PC-9 (cell line): ENCODE measurements at places on chromosomes 1 and 21.

DNA sequence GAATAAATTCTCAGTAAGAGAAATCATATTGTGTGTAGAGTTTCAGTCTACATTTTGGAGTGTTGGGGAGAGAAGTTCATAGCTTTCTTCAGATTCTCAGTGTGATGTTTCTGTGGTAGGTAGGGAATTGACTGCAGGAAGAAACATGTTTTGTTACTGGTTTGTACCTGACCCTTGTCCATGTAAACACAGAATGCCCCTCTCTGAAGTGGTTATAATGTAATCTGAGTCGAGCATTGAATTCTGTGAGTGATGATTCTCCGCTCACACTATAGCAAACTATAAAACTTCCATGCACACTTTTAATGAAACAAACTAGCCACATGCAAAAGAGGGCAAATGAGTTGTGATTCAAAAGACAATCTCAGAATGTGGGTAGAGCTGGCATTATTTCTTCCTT is 433.2 kb downstream of the USP25 start:
- DNase-seq: no peak

- no peak for DNase-seq
These were observed at the start of gene KCNJ6 for GRCh38 chr21:37916310-37917051. KCNJ6 (minus strand) TSS chr21:37916457; CDS start chr21:37840682, 75,775 bp downstream.

DNA sequence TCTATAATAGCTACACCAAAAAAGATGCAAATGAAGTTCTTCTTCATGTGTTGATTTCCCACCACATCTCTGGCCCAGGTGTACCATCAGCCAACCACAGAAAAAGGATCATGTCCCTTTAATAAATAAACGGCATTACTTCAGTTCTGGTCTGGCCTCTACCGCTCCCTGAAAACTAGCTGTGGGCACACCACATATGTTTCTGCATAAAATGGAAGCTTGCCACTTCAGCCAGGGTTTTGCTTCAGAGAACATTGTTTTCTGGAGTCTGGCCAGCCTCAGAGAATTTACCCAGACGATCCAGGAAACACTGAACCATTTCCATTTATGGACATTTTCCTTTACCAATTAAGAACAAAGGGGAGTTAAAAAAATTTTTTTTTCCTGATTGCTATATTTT is 5.8 kb upstream of the LAMC2 start:
- no peak for DNase-seq

- DNase-seq: no peak
These were observed 3.2 kb upstream of the SAMD11 start for GRCh38 chr1:920521-920920.

GRCh38 chr21:41229509-41230248 is 61.7 kb downstream of the BACE2 start:
- no peak for DNase-seq

GRCh38 chr1:231016966-231017365 is 23.1 kb downstream of the FAM89A start:
- no peak for DNase-seq

- DNase-seq: no peak
These were observed 5.8 kb upstream of the CRABP2 start for GRCh38 chr1:156711011-156711817.

DNA sequence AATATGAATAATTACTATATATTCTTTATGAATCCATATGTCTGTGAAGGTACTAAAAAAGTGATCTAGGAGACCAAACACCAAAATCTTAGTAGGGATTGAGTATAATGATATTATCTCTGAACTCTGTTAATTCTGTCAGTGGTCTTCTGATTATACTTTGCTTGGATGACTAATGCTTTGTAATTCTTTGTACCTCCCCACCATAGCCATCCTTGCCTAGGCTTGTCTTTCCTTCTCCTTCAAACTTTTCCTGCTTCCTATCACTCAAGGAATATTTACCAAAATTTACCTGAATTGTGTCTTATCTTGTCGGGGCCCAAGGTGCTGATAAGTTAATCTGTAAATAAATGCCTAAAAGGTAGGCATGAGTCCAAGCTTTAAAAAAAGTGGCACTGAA is 845 bp upstream of the RGS5 start:
- no peak for DNase-seq

- no peak for DNase-seq
These were observed 14.2 kb downstream of the FCGR2B start for GRCh38 chr1:161676958-161677689.

DNA sequence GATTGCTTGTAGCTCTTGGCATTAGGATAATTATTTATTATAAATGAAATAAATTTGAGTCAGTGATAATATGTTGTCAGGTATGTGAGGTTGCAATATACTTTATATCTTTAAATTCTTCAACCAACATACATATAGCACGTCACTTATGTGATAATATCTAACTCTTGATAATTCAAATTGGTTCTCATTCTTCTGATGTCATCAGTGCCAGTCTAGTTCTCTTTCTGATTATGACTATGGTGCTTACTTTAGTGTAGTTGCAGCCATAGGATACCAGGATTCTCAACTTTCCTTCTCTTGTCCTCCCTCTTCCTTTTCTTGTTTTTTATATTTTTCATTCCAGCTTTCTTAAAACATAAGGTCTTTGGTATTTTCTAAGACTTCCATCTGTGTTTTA is 34.8 kb upstream of the ATP6V1G3 start:
- DNase-seq: no peak

DNA sequence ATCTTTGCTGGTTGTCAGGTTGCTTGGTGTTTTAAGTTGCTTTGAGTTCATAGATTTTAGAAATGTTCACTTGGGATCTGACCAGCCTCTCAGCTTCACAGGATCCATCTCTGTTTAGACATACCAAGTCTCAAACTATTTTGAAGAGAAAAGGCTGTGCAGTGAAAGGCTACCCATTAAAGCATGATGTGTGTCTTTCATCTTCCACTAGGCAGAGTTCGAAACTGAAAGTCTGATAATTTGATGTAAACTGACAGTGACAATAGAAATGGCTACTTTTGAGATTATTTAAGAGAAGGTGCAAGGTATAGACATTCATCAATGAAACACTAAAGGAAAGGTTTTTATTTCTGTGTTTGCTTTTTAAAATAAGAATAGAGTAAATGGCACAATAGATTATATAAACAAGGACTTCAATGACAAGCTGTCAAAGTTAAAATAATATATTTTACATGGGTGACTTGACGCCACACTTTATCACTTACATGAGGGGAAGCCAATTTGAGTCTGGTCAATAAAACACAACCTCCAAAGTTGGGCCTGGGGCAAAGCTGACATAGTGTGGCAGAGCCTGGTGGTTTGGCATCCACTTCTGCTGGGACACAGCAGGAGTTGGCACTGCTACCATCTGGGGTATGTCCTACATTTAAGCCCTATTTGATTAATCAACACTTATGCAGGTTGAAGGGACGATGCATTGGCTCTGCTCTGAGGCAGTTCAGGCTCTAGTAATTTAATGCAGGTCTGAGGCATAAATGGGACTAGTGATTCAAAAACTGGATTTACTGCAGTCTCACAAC is 197.7 kb downstream of the CRB1 start:
- no peak for DNase-seq

DNA sequence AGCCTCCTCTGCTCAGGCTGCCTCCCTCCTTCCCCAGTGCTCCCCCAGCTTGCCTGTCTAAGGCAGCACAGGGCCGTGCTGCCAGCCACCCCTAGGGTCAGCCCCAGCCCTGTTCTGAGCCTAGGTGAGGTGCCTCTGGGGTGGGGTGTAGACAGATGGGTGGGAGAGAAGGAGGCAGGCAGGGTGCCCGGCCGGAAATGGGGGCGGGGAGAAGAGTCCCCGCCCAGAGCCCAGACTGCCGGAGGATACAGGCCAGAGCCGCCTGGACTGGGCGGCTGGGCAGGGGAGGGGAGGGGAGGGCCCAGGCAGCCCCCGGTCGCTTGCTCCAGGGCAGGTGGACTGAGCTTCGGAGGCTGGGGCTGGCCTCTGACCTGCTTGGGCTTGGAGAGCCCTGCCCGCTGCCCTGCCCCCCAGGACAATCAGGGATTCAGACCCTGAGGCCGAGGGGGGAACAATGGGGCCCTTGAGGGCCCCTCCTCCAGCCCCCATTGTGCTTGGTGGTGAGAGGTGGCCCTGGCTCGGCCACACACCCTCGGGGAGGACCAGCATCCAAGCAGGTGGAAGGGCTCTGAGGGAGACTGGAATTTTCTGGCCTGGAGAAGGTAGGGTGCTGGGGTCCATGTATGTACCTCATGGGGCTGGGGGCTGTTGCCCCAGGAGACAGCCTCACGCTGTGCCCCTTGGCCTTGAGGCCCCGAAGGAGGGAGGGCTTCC is at the start of gene GJC2:
Gene GJC2 (plus strand): TSS at position 525 of the 714 bp plus-strand sequence. CDS start 7,829 bp downstream, outside the sequence.
- DNase-seq: peak; percentile 77

DNA sequence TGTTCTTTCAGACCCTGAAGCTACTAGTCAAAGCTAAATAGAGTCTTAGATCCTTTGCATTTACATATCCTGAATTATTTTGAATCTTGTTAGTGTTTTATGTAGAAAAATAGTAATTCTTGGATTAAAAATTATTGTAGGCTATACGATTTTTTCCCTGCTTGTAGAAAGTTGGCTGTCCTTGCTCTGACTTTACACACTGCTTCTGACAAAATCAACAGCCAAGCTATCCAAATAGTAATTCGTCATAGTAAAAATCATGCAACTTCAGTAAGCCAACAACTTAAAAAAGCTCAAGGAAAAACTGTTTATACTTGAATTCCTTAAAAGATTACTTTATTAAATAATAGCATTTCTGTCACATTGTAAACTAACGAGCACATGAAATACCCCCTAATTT is 7.5 kb upstream of the KRTAP23-1 start:
- no peak for DNase-seq

DNA sequence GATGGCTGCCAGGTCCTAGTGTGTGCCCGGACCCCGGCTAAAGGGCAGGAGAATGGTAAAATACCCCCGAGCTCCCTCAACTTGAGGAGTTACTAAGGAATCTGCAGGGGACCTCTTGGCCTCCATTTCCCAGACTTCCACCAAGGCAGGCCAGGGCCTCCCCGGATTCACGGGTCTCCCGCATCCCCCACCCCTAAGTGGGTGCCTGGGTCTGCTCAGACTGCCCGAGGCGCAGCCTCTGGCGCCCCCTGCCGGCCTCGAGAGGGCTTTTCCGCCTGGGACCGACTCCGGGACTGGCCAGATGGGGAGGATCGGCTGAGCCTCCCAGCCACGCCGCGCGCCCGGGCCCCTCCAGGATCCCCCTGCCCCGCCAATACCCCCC is 1.7 kb downstream of the PLEKHG5 start:
- DNase-seq: no peak

- DNase-seq: no peak
These were observed 39.4 kb downstream of the GLMN start for GRCh38 chr1:92259350-92259749.

DNA sequence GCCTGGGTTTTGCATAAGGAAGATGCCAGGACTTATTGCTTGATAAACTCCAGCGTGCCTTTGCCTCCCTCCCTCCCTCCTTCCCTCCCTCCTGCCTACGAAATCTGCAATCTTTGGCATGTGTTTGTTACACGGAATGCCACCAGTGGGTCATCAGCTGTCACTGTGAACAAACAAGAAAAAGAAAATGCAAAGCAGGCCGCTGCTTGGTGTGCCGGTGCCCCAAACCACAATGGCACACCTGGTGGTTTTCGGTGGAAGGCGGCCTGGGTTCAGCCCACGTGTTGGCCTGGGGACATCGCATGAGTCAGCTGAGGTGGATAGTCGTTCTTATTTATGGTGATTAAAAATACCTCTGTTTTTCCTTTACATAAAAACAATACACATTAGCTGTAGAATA is 16.3 kb upstream of the IFNLR1 start:
- DNase-seq: peak; percentile 87

GRCh38 chr1:31548907-31549808 is 27.2 kb upstream of the TINAGL1 start:
- peak; percentile 93 for DNase-seq

DNA sequence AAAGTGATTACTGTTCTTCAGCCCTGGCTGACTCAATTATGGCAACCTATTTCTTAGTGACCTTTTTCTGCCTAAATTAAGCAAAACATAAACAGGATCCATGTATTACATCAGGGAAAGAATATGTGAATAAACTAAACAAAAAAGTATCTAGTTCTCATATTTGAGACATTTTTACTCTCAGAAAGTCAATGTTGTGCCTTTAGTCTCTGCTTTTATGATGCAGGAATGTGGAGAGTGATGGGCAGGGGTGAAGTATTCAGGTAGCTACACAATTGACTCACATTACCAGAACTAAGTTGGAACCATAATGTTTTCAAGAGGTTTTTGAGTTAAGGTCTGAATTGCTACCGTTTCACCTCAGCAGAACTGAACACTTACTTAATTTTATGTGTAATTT is 462.7 kb upstream of the CXADR start:
- no peak for DNase-seq

DNA sequence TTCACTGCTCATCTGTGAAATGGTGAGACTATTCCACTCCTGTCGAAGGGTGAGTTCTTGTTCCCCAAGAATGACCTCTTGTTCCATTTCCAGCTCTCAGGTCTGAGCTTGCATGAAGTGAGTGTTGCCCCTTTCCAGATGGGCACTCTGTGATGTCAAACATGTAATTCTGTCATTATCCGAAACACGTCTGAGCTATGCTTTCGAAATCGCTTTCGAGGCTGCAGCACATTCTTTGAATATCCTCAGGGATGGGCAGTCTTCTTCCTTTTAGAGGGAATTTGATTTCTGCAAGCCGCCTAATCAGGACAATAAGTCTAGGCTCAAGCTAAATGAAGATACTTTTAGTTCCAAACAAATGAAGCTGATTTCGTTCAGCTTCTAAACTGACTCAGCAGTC is 15.1 kb downstream of the NFASC start:
- DNase-seq: no peak

- DNase-seq: no peak
These were observed 213.5 kb upstream of the NRIP1 start for GRCh38 chr21:15278279-15278678.

DNA sequence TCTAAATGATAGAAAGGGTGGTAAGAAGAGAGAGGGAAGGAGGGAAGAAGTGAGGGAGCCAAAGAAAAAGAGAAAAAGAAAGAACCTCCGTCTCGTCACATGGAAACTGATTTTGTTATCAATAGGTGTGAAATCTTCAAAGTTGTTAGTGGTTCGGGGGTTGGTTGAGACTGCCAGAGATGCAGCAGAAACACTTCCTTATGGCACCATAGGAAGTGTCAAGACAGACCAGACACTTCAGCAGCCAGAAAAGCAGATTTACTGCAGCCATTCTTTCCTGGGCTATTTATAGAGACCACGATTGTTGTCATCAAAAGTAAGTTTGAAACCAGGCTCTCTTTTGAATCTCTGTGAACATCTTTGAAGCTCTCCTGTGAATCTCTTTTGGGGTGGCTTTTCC is 150.5 kb downstream of the PLPPR5 start:
- no peak for DNase-seq

DNA sequence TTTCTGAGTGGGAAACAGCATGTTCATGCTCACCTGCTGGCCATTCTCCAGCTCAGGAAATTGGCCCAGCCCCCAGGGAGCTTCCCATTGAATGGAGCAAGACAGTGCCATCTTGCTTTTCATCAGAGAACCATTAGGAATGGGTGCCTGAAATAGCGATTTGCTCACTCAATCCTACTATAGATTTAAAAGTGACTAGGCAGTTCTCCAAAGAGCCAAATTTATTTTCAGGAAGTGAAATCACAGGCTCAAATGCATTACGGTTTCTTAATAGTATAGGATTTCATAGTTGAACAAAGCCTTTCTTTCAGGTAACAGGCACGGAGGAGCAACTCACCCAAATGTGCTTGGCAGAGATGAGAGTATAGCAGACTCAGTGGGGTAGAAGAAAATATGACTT is 272.1 kb downstream of the GRIK1 start:
- DNase-seq: no peak
